ENCODE measurements at places on chromosomes 7 and 10.

GRCh38 chr10:127354992-127355391 lies 158.6 kb upstream of the INSYN2A start:
- DNase-seq, result no peak

DNA sequence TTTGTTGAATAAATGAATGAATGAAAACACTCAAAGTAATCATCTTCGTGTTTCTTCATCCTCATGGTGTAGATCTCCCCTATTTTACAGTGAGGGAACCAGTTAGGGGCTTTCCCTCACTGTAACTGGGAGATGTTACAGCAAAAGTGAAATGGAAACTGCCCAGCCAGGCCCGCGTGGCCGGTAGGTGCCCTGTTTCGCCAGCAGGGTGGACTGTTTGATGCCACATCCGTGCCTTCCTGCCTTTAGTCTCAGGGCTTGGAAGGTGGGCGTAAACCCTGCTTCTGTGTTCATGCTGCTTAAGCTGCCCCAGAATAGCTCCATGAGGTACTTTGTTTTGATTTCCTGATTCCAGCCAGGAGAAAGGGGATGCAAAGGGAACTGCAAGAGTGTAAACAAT lies 268.8 kb downstream of the PLXNA4 start:
- DNase-seq, result no peak

DNA sequence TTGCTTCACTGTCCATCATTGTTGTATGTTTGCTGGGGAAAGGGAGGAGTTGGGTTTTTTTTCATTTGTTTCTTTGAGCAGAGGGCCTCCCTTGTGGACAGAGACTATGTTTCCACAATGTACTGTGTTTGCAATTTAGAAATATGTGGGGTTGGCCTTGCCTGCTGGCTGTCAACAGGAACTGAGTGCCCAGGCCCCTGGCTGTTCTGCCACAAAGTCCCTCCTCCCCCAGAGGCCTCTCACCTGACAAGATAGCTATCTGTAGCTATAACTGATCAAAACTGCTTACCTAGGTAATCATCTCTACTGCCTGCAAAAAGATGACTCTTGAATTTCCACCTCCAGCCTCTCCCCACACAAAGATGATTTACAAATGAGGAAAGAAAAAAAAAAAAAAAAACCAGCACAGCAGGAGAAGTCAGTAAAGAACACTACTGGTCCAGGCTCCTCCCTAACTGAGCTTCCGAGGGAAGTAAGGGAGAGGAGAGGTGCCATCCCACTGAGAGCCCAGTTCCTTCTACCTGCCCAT lies 121.8 kb downstream of the SGMS1 start:
- peak; percentile 21 for DNase-seq

- DNase-seq, result peak; percentile 48
Measured at GRCh38 chr10:31319602-31320549, 860 bp downstream of the ZEB1 start.

- no peak for DNase-seq
Measured at GRCh38 chr10:109741712-109742111, 181.6 kb downstream of the XPNPEP1 start.

Measured in GM20000 (cell line).